GM13977 (cell line): ENCODE measurements at places on chromosomes 3 and 15.

- DNase-seq, result no peak
These were observed 57.9 kb downstream of the CHSY1 start for GRCh38 chr15:101193806-101194545.

GRCh38 chr15:65731926-65732325 is 60.2 kb downstream of the DENND4A start:
- DNase-seq, result no peak

DNA sequence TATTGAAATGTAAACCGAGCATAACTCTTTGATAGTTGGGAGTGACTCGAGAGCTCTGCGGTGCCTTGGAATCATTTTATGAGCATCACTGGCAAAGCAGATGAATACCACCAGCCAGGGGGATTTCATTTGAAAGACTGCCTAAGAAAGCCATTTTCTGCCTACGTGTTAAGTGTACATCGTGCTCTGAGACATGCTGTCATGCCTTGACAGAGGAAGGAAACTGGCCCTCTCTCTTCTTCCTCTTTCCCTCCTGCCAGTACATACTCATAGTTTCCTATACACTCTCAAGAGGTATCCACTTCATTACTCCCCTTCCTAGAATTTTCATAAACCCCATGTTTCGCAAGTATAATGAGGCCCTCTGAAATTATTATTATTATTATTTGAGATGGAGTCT is 8.8 kb downstream of the BCL2A1 start:
- no peak for DNase-seq

DNA sequence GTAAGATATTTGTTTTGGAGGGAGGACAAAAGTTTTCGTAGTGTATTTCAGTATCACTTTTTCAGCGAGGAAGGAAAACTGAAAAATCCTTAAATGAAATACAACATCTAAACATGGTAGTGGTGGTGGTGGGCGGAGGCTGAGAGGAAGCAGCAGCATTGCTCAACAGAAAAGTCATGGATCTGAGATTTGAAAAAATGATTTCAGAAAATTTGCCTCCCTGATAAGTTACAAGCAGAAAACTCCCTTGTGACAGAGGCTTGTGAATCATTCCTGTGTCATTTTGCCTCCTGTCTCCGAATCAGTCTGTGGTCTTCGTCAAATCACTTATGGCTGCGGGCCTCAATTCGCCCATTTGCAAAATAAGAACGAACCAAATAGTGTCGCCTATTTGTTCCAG is 965 bp upstream of the CRBN start:
- DNase-seq, result no peak

GRCh38 chr15:61041886-61042285 is 187.2 kb downstream of the RORA start:
- DNase-seq, result no peak

- peak; percentile 47 for DNase-seq
These were observed 758 bp downstream of the SELENOK start for GRCh38 chr3:53890726-53891475.

GRCh38 chr15:82808634-82809041 is 790 bp upstream of the WHAMM start:
- DNase-seq, result no peak

- DNase-seq, result no peak
These were observed 80.8 kb downstream of the OPA1 start for GRCh38 chr3:193673845-193674244.

GRCh38 chr3:155080692-155081091 is 573 bp downstream of the MME start:
- DNase-seq, result no peak

GRCh38 chr15:99437315-99438223 is 128.2 kb upstream of the MEF2A start:
- DNase-seq, result no peak

DNA sequence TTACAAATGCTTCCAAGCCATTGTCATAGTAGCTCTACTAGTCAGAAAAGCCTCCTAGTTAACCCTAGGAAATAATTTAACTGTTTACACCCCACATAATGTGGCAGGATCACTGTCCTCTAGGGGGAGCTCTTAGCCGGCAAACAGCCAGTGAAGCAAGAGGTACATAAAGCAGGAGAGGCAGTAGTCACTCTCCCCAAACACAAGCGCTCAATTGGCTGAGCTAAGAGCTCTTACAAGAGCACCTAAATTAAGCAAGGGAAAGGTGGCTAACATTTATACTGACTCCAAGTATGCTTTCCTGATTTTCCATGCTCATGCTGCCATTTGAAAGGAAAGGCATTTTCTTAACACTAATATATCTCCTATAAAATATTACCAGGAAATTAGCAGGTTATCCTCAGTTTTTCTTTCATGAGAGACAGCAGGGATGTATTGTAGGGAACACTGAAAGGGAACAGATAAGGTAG is 37.6 kb downstream of the NCEH1 start:
- peak; percentile 49 for DNase-seq

DNA sequence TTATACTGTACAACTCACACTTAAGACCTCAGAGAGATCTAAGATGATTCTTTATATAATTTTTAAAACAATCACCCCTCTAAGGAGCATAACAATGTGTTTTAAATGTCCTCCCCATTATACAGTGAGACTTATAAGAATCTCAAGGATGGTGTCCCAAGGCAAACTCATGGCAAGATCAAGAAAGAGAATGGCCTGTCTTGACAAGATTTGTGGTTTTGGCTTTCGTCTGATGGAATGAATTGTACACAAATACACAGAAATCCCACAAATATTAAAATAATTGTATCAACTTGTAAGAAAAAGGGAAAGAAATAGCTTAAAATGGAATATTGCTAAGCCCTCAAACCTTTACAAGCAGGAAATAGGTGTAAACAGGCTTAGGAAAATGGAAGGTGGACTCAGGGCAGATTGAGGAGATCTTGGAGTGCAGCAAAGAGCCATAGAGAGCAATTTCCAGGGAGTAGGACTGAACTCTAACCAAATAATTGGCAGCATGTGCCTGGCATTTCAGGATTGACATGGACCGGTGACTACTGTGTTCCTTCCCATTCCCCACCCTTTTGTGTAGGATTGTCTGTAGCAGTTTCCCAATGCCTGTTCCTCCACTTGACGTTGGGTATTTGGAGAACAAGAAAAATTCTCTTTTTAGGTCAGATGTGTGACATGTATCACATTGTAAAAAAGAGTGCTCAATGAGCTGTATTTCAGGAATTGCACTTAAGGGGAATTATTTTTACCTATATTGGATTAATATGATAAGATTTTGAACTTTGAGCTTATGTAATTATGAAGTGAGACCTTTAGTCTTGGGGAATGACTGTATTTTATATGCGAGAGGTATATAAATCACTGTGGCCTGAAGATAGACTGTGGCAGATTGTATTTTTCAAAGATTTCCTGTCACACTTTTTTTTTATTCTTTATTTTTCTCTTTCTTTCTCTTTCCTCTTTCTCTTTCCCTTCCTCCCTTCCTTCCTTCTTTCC is 317.8 kb upstream of the SLITRK3 start:
- DNase-seq, result no peak
